ENCODE measurements at places on chromosomes 5 and 9.

DNA sequence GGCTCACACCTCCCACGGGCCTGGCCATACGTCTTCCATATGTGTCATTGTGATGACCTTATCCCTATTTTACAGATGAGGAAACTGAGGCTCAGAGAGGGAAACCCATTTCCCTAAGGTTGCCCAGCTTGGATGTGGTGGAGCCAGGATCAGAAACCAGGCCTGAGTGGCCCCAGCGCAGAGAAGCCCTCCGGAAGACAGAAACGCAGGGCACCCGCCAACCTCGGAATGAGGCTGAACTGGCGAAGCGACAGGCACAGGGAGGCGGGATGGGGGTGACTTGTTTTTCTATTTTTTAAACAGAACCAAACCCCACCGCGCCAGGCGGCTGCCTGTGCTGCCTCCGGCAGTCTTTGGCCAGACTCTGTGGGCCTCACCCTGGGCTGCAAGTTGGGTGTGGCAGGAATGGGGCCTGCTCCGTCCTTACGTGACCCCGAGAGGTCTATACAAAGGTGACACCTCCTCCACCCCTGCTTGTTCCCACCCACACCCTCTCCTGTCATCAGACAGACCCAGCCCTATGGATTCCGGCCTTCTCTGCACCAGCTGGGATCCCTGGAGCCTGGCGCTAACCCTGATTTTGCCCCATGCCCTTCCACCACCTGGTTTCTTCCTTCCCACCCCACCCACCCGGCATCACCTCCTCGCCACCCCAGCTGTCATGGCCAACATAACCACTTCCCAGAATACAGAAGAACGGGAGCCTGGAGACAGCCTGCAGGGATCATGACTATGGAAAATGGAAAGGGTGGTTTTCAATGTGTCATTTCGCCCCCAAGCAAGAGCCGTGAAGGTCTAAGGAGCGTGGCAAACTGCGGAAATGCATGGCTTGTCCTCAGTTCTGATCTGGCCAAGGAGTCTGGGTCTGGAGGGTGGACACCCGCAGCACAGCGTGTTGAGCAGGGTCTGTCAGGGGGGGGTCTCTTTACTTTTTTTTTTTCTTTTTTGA lies 23.6 kb downstream of the PLPP7 start:
- DNase-seq = no peak

DNA sequence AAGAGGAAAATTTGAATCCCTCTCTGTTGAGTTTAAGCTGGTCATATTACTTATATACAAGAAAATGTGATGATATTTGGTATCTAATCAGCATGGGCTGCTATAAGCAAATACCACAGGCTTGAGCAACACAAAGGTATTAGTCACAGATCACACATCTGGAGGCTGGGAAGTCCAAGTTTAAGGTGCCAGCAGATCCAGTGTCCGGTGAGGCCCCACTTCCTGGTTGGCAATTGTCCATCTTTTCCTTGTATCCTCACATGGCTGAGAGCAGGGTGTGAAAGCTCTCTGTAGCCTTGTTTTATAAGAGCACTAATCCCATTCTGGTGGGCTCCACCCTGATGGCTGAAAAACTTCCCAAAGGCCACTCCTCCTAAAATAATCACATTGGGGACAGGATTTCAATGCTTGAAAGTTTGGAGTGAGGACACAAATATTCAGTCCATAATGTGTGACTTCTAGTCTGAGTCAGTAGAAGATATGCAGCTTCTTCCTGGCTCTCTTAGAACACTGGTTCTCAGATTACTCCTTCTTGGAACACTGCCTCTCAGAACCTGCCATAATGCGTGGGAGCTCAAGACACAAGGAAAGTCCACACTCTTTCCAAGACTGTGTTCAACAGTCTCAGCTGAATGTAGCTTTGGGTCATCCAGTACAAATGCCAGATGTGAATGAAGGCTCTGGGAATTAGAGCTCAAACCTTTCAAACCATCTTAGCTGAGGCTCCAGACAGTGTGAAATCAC lies 124.1 kb downstream of the PRDM9 start:
- no peak for DNase-seq

DNA sequence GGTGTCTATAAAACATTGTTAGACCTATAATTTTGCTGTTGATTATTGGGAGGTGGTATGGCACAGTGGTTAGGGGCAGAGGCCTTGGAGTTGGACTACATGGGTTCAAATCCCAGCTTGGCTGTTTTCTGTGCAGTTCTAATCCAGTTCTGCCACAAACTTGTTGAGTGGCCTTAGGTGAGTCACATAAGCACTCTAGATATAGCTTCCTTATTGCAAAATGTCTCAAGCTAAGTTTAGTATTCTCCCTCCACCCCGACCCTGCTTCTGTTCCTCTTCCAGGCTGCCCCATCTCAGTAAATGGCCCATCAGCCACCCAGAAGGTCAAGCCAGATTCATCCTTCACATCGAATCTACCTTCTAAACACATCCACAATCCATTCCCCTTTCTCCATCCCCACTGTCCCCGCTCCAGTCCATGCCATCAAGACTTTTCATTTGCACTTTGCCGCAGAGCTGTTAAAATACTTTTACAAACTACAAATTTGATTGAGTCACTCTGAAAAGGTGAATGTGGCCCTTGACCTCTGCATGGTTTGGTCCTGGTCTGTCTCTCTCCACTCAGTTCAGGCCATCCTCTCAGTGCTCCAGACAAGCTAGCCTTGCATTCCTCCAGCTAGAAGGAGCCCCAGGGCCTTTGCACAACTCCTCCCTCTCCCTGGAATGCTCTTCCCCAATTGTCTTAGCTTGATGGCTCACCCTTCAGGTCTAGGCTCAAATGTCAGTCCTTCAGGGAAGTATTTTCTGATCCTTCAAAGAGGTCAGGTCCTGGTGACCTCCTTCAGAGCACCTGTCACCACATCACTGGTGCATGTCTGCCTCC lies 10.0 kb upstream of the HDHD3 start:
- no peak for DNase-seq

DNA sequence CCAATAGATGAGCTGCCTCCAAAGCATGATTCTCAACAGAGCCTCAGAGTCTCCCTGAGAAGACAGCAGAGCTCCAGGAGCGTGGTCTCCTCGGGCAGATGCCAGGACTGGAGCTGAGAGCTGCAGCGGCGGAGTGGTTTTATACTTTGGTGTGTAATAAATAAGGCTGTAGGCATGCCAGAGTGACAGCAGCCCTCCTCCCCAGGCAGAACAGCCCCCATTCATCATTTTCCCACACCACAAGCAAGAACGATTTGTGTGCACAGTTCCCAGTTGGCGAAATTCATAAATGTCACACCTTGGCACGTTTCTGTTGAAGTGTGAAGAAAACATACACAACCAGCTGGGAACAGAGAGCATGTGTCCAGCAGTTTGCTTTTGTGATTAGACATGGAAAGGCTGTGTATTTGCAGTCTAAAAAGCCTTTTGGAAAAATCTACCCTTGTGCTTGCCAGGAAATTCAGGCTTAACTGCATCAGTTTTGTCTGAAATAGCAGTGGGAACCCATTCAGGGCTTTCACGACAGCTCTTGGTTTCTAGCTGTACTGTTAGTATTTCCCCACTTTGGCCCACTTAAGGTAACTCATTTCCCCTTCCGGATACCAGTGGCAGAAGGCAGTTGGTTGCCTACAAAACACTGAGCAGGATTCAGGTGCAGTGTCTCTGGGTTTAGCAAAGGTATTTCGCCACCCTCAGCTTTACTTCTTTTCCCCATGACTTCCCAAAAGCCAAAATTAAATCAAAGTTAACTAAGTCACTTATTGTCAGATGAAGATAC lies at the start of gene C1QTNF3:
Gene C1QTNF3 (minus strand): TSS at position 115 of the 778 bp plus-strand sequence. CDS start 88 bp downstream, at position 27.
- DNase-seq = no peak

- DNase-seq = no peak
Observed at GRCh38 chr5:137051161-137051560, 448.0 kb downstream of the SPOCK1 start.
